OCI-LY7 (cell line): ENCODE measurements at places on chromosomes 7 and 10. TPM values are rescaled to one million over a fixed set of nuclear protein-coding genes. Genes with fewer than 3 reads are reported as not detected.

UCN3 gene
- not detected in 2 replicates for total RNA-seq

DNA sequence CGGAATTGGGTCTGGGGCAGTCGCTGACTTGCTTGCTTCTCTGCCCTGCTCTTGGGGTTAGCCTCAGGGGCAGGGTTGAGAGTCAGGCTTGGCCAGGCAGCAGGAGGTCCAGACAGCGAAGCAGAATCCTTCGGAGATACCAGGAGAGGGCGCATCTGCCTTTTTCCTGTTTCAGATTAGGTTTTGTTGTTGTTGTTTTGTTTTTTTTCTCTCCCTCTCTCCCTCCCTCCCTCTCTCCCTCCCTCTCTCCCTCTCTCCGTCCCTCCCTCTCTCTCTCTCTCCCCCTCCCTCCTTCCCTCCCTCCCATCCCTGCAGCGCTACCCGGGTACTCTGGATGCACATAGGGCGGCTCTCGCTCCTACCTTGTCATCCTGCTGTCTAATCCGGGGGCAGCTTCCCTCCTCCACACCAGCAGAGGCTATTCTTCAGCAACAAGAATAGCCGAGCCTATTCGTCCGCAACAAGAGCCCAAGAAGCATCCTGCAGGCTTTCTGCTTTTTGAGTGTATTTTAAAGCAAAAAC, 758 bp upstream of the OPTN start:
- DNase-seq: peak; percentile 50

GRCh38 chr10:34198953-34199352, 616.1 kb downstream of the PARD3 start:
- no peak for DNase-seq

DNA sequence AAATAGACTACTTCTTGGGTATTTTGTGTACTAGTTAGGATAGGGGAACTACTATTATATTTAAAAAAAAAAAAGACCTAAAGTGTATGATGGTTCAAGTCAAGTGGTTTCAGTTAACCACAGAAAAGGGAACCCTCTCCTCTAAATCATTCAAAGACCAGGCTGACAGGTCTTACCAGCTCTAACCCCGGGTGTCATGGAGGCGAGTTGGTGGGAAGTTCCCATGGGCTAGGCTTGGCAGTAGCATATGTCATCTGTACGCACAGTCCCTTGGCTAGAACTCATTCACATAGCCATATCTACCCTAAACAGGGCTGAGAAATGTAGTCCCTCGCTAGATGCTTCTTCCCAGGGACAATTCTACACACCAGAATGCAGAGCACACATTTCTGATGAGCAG, 37.7 kb upstream of the KCNMA1 start:
- DNase-seq: no peak

- DNase-seq: no peak
Measured at GRCh38 chr7:12013983-12014382, 182.0 kb upstream of the THSD7A start.

VWDE gene
- not detected in 2 replicates for total RNA-seq

WEE2 gene
- not detected in 2 replicates for total RNA-seq

FAM25G gene
- not detected in 2 replicates for total RNA-seq

- no peak for DNase-seq
Measured at GRCh38 chr10:42618424-42618823, 19.9 kb downstream of the ZNF33B start.

SPDYE5 gene
- total RNA-seq: not detected in 2 replicates

CFAP70 gene
- total RNA-seq: 0.94 and 1.1 TPM in 2 replicates

- no peak for DNase-seq
Measured at GRCh38 chr7:25951414-25952260, 200.4 kb upstream of the NFE2L3 start.

SYNPO2L gene
- not detected in 2 replicates for total RNA-seq
